ENCODE measurements at places on chromosomes 2 and 18.

- DNase-seq, result no peak
Measured at GRCh38 chr2:144404586-144405314, 115.2 kb downstream of the ZEB2 start.

DNA sequence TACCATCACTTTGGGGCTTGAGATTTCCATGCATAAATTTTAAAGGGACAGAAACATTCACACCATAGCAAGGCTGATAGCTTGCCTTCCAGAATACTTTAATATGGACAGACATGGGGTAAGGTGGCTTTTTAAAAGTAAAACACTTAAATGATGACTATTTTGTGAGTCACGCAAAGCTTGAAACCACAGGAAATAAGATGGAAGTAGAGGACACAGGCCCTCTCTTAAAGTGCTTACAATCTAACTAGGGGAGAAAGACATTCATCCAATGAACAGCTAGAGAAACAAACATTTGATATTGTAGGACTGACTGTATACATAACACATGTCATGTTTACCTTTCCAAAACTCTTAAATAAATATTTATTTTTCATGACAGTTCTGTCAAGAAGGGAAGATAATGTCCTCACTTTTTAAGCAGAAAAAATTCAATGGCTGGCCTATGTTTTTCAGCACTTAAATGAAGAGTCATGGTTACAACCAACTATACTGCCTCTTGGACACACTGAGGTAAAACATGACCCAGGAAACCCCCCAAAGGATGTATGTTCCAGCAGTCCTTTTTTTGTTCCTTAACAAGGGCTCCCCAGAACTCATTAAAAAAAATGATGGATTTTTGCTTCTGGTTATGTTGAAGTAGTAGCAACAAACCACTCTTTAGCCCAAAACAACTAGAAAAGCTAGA lies 120.0 kb upstream of the RBMS1 start:
- DNase-seq, result no peak

DNA sequence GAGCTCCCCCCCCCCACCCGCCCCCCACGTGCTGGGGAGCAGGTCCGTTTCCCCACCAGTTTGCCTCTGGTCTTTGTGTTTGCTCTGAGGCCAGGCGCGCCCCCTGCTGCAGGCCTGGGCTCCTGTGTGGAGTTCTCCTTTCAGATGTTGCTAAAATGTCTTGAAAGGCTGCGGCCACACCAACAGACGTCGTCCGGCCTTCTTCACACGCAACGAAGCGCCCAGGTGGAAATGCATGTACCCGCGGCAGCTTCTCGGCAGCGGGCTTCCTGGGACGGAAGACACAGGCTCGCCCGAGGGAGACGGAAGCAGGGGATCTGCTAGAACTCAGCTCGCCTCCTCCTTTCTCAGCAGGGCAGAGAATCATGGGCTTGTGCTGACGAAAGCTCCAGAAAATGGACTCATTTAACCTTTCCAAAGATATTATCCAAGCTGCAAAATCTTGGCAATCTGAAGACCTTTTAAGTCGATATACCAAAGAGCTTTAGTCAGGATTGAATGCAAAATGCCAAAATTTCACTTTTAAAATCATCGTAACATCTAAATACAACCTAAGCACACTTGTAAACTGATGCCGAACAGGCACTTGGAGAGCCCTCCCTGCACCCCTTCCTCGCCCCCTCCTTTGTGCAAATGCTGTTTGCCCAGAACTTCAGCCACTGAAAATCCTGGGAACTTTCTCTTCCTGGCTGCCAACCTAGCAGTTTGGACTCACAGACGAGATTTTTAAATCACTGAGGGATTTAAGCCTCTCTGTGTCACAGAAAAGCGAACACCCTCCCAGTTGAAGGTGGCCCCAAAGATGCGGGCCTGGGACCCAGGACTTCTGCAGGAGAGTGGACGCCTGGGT lies 125.5 kb upstream of the ZNF516 start:
- peak; percentile 84 for DNase-seq

DNA sequence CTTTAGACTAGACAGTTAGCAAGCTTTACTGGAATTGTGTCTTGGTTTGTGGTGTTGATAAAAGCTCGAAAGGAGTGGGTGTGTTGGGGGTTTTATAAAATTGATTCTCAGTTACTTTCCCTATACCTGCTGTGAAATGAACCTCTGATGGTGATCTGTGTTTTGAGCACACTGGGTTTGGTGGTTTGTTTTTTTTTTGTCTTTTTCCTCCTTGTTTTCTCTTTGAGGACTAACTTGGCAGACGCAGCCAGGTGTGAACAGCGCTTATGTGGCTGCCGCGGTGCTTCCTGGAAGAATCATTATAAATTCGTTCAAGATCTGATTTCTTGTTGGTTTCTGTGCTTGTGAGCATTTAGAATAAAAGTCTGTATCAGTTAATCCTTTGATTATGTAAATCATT lies 28.5 kb downstream of the GRHL1 start:
- no peak for DNase-seq

DNA sequence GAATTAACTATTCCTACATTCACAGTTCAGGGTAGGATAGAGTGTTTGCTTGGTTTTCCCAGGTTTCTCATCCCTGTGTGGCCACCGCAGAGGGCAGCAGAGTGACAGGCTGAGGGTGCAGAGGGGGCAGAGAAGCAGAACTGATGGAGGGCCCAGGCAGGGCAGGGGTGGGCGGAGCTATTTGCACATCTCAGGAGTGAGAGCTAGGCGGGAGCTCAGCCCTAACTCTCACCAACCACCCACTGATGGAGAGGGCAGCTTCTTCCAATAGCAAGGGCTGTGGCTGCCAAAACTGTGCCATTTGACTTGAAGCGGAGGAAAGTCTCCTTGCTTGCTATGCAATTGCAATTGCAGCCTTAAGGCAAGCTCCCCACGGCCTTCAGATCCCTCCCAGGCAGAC lies 12.0 kb upstream of the DARS1 start:
- peak; percentile 37 for DNase-seq

- no peak for DNase-seq
Measured at GRCh38 chr2:37992601-37993000, 67.5 kb downstream of the RMDN2 start.

DNA sequence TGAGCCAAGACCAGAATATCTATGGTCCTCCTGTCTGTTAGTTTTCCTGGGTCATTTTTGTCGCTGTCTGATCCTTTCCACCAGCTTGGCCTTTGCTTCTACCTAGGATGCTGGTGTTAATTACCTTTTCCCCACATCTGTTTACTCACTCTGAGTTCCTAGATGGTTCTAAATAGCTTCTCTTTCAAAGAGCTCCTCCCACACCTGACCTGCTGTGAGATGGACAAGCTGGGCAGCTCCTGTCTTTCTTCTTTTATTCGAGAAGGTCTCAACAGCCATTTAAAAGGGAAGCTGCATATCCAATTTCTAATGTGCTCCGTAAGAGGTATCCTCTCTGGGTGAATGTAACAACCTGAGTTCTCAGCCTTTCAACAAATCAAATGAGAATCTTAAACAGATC lies 156.2 kb downstream of the HRH4 start:
- no peak for DNase-seq

DNA sequence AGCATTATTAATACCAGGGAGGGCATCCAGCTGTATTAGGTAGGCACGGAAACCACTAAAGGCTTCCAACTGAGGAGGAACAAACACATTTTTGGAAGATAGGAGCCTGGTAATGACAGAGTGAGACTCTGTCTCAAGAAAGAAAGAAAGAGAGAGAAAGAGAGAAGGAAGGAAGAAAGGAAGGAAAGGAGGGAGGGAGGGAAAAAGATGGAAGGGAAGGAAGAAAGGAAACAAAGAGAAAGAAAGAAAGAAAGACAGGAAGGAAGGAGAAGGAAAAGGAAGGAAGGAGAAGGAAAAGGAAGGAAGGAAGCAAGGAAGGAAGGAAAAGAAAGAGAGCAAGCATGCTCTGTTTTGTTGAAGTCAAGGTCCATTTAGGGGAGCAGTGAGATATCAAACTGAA lies 103.8 kb upstream of the RFX8 start:
- DNase-seq, result no peak

DNA sequence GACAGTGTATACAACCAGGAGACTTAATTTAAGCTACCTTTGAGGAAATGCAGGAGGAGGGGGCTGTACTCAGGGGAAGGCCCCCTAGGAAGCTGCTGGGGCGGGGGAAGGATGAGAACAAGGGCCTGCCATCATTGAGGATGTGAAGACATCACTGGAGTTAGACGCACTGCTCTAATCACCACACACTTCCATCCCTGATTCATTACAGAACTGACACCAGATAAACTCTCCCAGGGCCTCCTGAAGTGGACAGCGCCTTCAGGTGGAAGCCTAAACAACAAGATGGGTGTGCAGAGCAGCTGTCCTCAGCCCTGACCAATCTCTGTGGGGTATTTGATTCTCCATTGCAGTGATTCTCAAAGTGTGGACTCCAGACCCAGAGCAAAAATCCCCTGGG lies 30.6 kb upstream of the SLC35G4 start:
- DNase-seq, result no peak

GRCh38 chr18:11581286-11581685 lies 28.1 kb upstream of the SLC35G4 start:
- DNase-seq, result no peak

- no peak for DNase-seq
Measured at GRCh38 chr18:69916412-69916811, 31.3 kb downstream of the CD226 start.

- DNase-seq, result no peak
Measured at GRCh38 chr2:38039121-38039910, 36.6 kb downstream of the CYP1B1 start.

DNA sequence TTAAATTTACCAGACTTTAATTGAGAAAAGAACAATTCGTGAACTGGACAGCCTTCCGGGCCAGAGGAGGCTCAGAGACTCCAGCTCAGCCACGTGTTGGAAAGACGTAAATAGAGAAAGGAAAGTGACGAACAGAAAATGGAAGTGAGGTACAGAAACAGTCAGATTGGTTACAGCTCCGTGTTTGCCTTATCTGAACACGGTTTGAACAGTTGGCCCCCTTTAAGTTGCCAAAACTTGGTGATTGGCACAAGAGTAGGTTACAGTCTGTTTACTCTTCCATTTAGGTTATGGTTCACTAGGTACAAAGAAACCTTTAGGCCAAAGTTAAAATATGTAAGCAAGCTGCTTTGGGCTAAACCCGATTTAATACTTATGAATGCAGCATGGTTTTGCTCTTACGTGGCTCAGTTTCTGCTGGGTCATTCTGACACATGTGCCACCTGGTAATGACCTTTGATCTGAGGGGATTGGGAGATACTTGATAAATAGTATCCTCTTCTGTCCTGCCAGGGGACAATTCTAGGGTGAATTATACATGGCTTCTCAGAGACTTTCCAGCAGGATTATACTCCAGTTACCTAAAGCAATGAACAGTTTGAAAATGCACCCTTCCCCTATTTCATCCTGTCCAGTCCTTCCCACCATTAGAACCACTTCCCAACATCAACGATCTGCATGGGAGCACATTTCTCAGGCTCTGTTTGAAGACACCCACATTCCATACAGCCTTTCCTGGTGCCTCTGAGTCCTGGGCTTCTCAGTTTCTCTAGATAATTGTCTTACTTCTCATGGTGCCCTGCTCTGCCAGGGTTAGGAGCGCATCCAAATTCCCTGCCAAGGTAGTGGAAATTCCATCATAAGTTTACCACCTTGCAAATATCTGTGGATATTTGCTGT lies 65.1 kb upstream of the TGIF1 start:
- no peak for DNase-seq

- DNase-seq, result no peak
Measured at GRCh38 chr2:114034742-114035141, 144.9 kb downstream of the ACTR3 start.

- DNase-seq, result peak; percentile 22
Measured at GRCh38 chr2:62570861-62571698, 65.1 kb upstream of the TMEM17 start.

DNA sequence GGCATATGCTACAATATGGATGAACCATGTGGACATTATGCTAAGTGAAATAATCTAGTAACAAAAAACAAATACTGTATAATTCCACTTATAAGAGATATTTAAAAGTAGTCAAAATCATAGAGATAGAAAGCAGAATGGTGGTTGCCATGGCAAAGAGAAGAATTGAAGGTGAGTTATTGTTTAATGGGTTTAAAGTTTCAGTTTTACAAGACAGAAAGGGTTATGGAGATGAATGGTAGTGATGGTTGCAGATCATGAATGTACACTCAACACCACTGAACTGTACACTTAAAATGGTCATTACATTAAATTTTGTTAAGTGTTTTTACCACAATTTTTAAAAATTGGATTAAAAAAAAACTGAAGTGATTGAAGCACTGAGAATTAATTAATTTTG lies 298.2 kb upstream of the ZC3H15 start:
- no peak for DNase-seq

DNA sequence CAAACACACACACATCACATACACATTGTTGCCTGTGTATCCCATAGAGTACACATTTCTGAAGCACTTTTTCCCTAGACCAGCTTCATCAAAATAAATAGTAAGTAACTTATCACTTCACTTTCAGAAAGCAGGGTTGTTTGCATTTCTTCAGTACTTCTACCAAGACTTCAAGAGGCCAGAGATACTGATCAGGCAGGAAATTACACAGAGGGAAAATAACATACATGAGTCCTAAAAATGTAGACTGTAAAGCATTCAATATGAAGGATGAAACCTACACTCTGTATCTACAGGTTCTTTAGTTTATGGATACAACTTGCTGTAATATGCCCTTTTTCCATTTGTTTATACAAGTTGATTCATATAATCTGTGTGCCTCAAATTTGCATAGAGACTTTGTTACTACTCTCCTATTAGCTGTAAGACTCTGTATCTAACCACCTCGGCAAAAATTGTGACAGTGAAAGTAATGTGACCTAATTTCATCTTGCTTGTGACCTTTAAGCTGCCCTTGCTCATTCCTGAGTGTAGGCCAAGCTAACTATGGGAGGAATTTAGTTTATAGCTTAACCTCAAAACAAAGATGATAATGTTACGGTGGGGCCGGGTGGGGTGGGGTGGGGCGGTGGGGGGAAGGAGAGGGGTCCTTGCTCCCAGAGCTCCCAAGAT lies 228.9 kb upstream of the SPOPL start:
- no peak for DNase-seq

DNA sequence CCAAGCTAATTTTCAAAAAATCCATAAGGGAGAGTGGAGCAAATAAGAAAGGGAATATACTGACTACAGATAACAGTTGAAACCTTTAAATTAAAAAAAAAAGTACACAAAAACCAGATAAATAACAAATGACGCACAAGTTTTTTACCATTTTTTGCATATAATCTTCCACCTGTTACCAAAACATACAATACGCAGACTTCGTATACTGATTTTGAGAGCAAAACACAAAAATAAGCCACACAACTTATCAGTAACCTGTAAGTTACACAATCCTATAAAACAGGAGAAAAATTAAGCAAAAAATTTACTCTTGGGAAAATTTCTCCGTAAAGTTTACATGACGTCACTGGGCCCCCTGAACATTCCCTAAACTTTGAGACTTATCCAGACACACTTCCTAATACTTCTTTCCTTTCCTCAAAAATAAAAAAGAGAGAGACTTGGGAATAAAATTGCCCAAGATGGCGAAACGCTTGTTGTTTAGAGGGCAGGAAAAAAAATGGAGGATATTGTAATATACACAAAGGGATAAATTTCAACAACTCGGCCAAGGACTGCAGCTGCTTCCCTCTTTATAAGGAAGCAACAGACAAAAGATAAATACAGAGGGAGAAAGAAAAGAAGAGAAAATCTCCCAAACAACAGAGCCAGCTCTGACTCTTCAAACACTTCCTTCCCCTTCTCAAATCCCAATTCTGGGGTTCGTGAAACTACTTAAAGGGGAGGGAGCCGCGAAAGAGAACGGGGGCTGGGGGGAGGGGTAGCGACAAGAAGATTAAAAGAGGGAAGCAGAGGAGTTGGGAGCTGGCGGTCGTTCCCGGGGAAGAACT lies 1.6 kb downstream of the BAZ2B start:
- DNase-seq, result no peak

- no peak for DNase-seq
Measured at GRCh38 chr2:228657807-228658402, 476.4 kb upstream of the SPHKAP start.
